ENCODE measurements at places on chromosomes 11 and 22. TPM values are rescaled to one million over a fixed set of nuclear protein-coding genes. Genes with fewer than 3 reads are reported as not detected.

GRCh38 chr22:26050079-26050478 is 119.2 kb upstream of the SEZ6L start:
- no peak for DNase-seq

GRCh38 chr11:125401235-125401634 is 94.8 kb downstream of the FEZ1 start:
- no peak for DNase-seq

- DNase-seq: no peak
These were observed 28.1 kb downstream of the ARAP1 start for GRCh38 chr11:72724021-72724551.

DNA sequence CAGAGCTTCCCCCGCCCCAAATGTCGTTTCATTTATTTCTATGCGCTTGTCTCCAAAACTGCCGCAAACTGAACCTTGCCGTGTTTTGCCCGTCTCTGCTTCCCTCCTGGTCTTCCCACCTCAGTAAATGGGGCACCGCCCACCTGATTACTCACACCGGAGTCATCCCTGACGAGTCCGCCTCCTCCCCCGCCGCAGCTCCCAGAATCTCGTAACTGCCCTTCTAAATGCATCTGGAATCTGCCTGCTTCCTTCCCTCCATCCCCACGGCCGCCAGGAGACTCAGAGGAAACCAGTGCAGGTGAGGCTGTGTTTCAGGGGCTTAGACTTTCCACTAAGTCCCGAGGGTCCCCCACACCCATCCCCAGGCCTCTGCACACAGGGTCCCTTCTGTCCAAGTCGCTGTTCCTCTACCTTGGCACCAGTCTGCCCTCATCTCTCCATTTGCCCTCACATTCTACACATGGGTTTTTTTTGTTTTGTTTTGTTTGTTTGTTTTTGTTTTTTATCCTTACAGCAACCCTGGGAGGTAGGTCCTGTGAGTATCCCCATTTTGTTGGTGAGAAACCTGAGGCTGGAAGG is 62.6 kb upstream of the PHF21B start:
- no peak for DNase-seq

GRCh38 chr22:33049119-33049729 is 9.0 kb downstream of the SYN3 start:
- peak; percentile 89 for DNase-seq

GRCh38 chr11:92886243-92886905 is 83.1 kb upstream of the MTNR1B start:
- DNase-seq: peak; percentile 60

DNA sequence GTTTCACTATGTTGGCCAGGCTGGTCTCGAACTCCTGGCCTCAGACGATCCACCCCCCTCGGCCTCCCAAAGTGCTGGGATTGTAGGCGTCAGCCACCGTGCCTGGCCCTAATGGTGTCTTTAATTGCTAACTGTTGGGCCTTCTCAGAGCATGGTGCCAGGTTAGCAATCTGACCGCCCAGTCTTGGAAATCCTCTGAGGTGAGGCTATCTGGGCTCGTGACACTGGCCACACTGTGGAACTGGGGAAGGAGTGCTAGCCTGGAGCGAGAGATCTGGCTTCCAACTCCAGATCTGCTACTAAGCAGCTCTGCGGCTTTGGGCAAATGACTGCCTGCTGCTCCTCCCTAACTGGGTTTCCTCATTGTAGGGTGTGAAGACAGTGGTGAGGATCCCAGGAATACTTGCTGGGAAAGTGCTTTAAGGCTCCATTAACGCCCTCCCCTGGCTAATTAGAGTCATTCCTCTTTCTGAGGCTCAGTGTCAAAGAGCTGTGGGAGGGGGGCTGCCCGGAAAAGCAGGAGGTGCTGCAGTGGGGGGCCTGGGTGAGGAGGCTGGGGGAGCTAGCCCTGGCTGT is 35.4 kb downstream of the CHRDL2 start:
- no peak for DNase-seq

DNA sequence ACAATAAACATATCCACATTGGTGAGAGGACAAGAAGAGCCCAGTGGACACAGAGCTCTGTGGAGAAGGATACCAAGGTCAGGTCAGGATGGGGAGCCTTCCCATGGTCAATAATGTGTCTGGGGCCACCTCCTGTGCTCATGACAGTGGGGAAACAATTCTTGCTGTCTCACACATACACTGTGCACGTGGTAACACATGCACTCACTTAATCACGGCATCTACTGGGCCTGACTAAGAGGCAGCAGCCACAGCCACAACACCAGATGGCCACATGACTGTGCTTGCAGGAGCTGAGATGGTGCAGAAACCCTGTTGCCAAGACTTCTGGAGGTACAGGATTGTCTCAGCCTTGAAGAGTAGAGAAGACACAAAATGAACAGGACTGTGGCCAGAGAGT is 28.6 kb downstream of the C22orf42 start:
- DNase-seq: no peak

GRCh38 chr11:134207538-134208239 is 16.1 kb downstream of the NCAPD3 start:
- DNase-seq: no peak

GRCh38 chr11:123654566-123655081 is at the start of gene SCN3B:
TSS of gene SCN3B (minus strand) at chr11:123654624. CDS start at chr11:123653801, 823 bp downstream.
- DNase-seq: peak; percentile 67

DNA sequence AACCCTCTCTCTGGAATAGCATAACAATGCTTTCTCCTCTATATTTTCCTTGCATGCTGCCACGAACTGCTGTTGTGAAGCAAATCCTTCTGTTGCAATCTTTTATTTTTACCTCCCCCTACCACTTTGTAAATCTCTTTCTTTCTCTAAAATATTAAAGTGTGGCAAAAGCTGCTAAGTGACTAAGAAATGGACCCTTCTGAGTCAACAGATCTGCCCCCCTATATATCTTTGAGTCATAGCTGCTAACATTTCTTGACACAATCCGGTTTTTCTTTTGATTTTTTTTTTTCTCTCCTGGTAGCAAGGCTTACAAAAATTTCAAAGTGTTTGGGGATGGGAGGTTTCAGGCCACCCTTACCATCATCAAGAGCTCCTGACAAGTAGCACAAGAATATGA is 39.0 kb upstream of the KIRREL3 start:
- DNase-seq: no peak

GRCh38 chr22:43018615-43019014 is 3.7 kb upstream of the PACSIN2 start:
- DNase-seq: no peak

- DNase-seq: peak; percentile 60
These were observed 214.5 kb upstream of the UBASH3B start for GRCh38 chr11:122440811-122441665.

DNA sequence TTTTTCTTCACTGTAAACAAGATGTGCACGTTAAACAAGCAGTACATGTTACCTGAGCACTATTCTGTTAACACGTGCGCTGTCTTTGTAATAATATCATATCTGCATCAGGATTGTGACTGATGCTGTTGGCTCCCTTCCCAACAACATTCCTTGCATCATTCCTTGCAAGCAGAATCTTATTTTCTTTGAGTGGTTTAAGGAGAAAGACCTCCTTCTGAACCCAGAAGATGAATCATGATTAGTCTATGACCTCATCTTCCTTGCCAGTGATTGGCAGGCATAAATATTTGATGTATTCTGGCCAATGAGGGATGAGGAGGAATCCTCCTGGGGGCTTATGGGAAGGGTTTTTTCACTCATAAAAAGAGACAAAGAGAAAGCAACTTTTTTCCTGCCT is 46.2 kb downstream of the C11orf71 start:
- no peak for DNase-seq

DNA sequence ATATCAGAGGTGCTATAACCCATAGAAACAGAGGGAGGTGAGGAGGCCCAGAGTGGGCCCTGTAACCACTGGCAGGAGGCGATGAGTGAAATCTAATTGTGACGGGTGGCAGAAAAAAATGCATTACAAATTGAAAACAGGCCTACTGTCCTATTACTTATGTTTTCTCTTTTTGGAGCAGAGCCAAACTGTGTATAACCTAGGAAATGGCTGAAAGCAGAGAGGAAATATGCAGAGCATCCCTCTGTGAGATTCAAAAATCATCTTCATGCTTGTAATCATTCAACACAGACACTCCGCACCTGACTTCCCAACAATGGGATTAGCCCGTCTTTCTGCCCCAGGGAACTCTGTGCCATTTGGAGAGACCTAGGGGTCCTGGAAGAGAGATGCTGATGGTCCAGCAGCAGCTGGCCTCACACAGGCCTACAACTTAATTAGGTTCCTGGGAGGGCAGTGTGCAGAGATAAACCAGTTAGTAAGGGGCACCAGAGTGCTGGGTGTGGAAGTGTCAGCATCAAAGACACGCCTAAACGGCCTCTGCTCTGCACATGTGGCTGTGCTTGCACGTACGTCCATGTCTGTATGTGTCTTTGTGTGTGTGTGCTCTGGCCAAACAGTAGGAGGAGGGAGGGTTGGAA is 41.8 kb downstream of the MAP6 start:
- DNase-seq: no peak

DNA sequence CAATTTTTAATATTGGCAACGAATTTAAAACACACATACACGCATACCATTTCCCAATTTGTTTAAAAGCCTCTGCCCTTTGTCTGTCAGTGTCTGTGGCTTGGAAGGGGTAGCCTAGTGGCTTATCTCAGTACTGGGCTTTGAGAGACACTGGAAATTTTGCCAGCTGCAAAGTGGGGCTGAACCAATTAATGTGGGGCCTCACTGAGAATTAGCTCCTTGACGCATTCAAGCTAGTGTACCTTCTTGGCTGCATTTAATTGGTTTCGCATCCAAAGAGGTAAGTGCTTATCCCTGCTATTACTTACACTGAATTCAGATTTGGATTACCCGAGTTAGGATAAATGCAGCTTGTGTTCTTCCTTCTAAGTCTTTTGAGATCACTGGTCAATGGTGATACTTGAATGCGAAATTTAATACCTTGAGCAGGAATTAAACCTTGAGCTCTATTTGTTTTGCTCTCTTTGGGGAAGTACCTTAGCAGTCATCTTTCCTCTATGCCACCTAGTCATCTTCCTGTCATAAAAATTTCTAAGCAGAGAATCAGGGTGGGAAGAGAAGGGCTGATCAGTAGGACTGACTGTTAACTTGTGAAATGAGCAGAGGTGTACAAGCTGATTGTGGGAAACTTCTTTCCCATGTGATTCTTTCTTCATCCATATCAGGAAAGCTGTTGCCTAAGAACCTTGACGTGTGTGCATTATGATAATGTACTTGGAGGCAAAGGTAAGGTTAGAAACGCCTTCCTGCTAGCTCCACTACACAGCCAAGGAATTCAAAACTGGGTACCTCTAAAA is 187.7 kb upstream of the E2F8 start:
- DNase-seq: no peak

The PRG2 gene
- polyA plus RNA-seq: 0.62 TPM

The MRGPRF gene
- polyA plus RNA-seq: 17.4 TPM

The FERMT3 gene
- polyA plus RNA-seq: 11.1 TPM

The C11orf54 gene
- 38.6 TPM for polyA plus RNA-seq

The PATE2 gene
- polyA plus RNA-seq: not detected

Data from hindlimb muscle (tissue), 1 donor.